ENCODE measurements at places on chromosomes 5 and 9. TPM values are rescaled to one million over a fixed set of nuclear protein-coding genes. Genes with fewer than 3 reads are reported as not detected.
A peak's percentile ranks its signal among the peaks of the same experiment; 100 is the strongest.

TAF11L10 gene
- total RNA-seq, result not detected

GRCh38 chr9:4842213-4842612, 49.5 kb downstream of the RCL1 start:
- no peaks in the 10 kb centered on the region for H3K27me3 ChIP-seq
- H3K4me1 ChIP-seq, result no peaks in the 10 kb centered on the region
- no peak for DNase-seq

DNA sequence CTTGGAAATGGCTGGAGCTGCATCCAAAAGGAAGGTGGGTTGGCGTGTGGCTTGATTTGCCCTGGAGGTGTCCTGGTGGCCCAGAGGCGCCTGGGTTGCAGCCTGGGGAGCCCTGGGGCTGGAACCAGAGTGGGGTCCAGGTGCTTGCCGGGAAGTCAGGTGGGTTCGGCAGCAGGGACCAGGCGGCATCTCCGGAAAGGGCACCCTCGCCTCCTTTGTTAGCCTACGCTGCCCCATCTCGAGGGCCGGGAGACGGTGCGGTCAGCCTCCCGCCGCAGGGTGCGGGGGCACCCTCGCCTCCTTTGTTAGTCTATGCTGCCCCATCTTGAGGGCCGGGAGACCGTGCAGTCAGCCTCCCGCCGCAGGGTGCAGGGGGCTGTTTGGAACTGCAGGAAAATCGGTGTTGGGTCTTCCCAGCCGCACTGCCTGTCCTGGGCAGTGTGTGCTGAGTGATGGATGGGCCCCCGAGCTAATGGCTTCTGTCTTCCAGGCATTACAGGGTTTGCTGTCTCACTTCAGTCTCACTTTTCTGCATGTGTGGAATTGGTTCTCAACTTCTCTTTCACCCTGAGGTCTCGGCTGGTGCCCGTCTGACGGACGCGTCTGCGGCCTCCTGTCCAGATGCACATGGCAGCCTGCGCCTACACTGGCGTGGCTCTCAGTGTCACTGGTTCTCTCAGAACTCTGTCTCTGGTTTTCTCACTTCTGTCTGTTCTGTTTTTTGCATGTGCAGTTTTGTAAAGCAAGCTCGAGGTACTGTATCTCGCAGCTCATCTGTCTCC, 139.0 kb downstream of the CACNA1B start:
- H3K4me1 ChIP-seq, result no peaks in the 10 kb centered on the region
- H3K4me3 ChIP-seq, result no peak overlapping the region
- no peak overlapping the region for H3K27ac ChIP-seq
- no peaks in the 10 kb centered on the region for H3K36me3 ChIP-seq
- no peaks in the 10 kb centered on the region for H3K27me3 ChIP-seq

DNA sequence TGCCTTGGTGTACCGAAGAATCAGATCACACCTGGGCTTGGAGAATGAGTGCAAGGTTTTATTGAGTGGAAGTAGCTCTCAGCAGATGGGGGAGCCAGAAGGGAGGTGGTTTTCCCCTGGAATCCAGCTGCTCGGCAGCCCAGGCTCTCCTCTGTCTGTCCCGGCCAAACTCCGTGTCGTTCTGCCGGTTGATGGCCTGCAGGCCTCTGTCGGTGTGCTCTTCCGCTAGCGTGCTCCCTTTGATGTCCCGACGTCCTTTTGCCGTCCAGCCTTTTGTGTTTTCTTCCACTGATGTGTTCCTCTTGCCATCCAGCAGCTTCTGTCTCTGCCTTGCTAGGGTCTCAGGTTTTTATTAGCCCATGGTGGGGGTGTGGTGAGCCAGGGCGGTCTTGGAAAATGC, 28.0 kb upstream of the MIER3 start:
- H3K4me1 ChIP-seq, result no peaks in the 10 kb centered on the region
- no peaks in the 10 kb centered on the region for H3K27me3 ChIP-seq
- no peak overlapping the region for H3K4me3 ChIP-seq
- no peaks in the 10 kb centered on the region for H3K36me3 ChIP-seq
- no peak for DNase-seq
- H3K27ac ChIP-seq, result no peak overlapping the region

DNA sequence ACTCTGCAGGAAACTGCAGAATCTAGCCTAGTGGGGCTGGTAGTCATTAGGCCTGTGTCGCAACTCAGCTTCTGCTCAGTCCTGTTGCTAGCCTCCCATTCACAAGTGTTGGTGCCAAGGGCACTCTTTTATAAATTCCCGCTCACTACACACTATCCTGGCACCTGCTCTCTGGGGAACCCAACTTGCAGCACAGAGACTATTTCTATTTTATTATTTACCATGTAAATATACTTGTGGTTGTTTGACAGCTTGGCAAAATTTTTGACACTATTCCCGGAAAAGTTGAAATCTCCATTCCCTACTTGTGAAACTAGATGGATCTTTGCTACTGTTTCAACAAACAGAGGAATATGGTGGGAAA, 20.4 kb upstream of the SMC2 start:
- no peaks in the 10 kb centered on the region for H3K36me3 ChIP-seq
- H3K27ac ChIP-seq, result no peak overlapping the region
- DNase-seq, result no peak
- no peak overlapping the region for H3K4me3 ChIP-seq
- H3K27me3 ChIP-seq, result no peaks in the 10 kb centered on the region

DNA sequence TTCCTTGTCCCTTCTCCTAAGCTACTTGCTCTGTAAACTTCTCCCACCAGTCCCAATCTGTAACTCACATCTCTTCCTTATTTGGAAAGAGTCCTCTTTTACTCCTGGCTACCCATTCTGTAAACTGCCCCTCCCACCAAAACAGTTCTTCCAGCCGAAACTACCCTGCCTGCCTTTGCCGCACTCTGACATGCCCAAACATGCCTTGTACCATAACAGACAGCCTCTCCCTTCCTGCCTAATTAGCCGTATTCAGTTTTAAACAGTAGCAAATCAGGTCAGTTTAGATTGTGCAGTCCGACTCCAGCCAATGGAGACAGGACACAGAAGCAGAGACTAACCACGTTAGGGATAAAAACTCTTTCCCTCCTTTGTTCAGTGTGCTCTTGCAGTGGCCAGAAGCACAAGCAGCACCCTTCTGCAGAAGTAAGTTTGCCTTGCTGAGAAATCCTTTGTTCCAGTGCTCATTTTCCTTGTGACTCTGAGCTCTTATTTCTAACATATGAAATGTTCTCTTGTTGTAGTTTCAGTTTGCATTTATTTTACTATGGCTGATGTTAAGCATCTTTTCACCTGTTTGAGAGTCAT, 5.4 kb upstream of the GLT6D1 start:
- no peak overlapping the region for H3K4me3 ChIP-seq
- no peaks in the 10 kb centered on the region for H3K36me3 ChIP-seq
- no peak overlapping the region for H3K27ac ChIP-seq

DNA sequence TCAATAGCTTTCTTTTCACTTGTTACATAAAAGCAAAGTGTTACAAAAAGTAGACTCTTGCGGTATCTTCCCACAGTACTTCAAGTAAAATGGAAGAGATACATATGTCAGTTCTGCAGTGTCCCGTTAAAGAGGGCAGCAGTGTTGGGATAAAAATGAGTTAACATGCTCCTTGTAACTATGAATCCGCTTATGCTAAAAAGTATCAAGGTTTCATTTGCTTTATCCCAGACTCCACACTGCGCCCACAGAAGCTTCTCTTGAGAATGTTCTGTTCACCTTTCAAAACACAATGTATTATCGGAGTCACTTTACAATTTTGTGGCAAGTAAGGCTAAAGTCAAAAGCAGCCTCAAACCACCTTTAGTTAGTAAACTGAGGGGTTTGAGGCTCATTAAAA, 790 bp downstream of the PTAR1 start:
- H3K4me1 ChIP-seq, result peaks cover 39% of the 10 kb centered on the region
- H3K27me3 ChIP-seq, result no peaks in the 10 kb centered on the region
- no peak for DNase-seq
- H3K4me3 ChIP-seq, result peak overlapping the region; percentile 98

- no peak overlapping the region for H3K27ac ChIP-seq
- H3K4me1 ChIP-seq, result no peaks in the 10 kb centered on the region
- H3K27me3 ChIP-seq, result no peaks in the 10 kb centered on the region
- no peak overlapping the region for H3K4me3 ChIP-seq
Observed at GRCh38 chr9:92312887-92313623, 12.1 kb downstream of the NOL8 start.

DNA sequence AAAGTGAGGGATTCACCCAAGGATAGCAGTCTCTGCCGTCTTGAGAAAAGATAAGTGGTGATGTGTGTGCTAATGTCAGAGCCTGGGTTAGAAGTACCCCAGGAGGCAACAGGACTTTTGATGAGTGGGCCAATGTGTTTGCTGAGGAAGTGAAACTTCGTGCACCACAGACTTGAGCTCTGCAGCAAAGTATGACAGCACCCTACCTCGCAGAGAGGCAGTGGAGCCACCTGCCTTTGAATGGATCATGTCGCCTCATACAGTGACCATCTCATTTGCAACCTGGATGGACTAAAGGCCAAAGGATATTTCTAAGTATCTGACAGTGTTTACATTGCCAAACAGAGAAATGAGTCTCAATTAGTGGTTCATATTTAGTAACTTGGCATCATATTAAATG, 593.9 kb upstream of the GRAMD2B start:
- no peak for DNase-seq
- H3K36me3 ChIP-seq, result no peaks in the 10 kb centered on the region
- no peaks in the 10 kb centered on the region for H3K27me3 ChIP-seq
- H3K4me3 ChIP-seq, result no peak overlapping the region

PAX5 gene
- 0.25 TPM for total RNA-seq

- H3K27me3 ChIP-seq, result no peaks in the 10 kb centered on the region
- no peak for DNase-seq
- no peaks in the 10 kb centered on the region for H3K36me3 ChIP-seq
- H3K4me1 ChIP-seq, result no peaks in the 10 kb centered on the region
- no peak overlapping the region for H3K4me3 ChIP-seq
- no peak overlapping the region for H3K27ac ChIP-seq
Observed at GRCh38 chr5:72658761-72659540, 151.7 kb upstream of the ZNF366 start.

- no peak overlapping the region for H3K4me3 ChIP-seq
- H3K27ac ChIP-seq, result peak overlapping the region; percentile 57
- peaks cover 7% of the 10 kb centered on the region for H3K4me1 ChIP-seq
- H3K27me3 ChIP-seq, result no peaks in the 10 kb centered on the region
Observed at GRCh38 chr9:76876098-76876497, 29.8 kb downstream of the PRUNE2 start.

GRCh38 chr9:106947106-106947900, 84.3 kb downstream of the ZNF462 start:
- no peak overlapping the region for H3K4me3 ChIP-seq
- peaks cover 9% of the 10 kb centered on the region for H3K36me3 ChIP-seq
- no peaks in the 10 kb centered on the region for H3K27me3 ChIP-seq
- no peak for DNase-seq
- H3K27ac ChIP-seq, result no peak overlapping the region

DNA sequence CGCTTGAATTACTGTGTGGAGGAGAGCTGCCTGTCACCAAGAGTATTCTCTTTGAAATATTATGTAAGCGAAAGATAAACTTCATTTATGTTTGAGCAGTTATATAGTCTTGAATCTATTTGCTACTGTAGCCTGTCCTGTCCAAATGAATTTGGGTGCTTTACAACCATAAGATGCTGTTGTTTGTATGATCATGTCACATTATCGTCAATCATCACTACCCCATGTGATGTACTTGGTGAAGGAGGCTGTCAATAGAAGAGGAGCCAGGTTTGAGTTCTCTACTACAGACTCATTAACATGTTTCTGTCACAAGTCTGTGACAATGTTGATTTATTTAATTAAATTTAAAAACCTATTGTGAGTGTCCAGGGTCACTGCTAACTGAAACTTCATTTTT, 403.3 kb upstream of the MEF2C start:
- no peak for DNase-seq
- no peak overlapping the region for H3K27ac ChIP-seq
- H3K4me3 ChIP-seq, result no peak overlapping the region
- no peaks in the 10 kb centered on the region for H3K4me1 ChIP-seq
- H3K36me3 ChIP-seq, result no peaks in the 10 kb centered on the region

DNA sequence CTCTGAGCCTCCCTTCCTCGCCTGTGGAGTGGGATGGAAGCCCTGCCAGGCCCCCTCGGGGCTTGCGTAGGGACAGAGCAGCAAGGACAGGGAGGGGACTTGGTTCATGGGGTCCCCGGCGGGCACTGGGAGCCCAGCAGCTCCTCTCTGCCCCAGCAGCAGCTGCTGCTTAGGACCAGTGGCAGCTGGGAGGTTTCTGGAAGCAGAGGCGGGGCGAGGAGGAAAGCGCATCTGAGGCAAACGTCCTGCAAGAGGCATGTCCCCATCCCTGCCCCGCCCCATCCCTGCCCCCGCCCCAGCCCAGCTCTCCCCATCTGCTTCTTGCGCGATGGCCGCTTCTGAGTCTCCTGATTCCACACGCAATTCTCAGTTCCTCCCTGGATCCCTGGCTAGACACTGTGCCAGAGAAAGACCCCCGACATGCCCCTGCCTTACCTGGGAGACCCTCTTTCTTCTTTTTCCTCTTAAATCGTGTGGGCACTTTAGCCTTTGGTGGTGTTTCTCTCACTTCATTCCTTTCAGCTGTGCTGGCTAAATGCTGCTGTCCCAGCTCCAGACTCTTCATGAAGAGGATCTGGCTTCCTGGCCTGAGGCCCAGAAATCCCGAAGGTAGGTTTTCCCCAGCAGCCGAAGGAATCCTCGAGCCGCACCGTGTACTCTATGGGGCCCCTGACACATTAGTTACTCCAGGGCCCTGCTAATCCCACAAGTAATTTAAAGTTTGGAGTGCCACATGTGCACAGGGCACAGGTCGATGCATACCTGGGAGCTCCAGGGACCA, 4.4 kb upstream of the OR2S2 start:
- H3K4me1 ChIP-seq, result no peaks in the 10 kb centered on the region
- H3K27me3 ChIP-seq, result no peaks in the 10 kb centered on the region
- DNase-seq, result no peak
- H3K27ac ChIP-seq, result peak overlapping the region; percentile 20

DNA sequence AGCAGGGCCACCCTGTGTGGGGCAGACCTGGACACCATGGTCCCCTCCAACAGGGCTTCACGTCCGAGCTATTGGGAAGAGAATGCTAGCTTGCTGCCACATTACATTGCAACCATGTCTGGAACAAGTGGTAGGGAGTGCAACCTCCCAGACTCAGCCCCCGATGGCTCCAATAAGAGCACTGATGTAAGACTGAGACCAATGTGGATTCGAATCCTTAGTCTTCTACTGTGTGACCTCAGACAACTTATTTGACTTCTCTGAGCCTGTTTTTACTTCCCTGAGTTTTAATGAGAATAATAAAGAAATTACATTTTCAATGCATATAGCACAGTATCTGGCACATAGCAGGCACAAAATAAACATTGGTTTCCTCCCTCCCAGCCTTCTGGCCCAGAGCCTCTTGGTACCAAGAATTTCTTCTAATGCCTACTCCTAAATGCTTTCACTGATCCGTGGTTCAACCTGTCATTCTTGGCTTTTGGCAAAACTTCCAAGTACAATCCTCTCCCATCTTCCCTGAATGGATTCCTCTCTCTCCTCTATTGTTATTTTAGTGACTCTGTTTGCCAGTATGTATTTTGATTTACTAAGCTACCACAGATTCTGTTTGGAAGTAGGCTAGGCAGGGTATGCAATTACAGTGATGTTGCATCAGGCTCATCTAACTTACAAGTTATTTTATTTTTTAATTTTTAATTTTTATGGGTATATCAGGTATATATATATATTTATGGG, 34.6 kb upstream of the COL15A1 start:
- no peaks in the 10 kb centered on the region for H3K36me3 ChIP-seq
- H3K4me3 ChIP-seq, result no peak overlapping the region
